Stimulated activated CD4-positive, alpha-beta T cell treated with anti-CD3 and anti-CD28 coated beads, TNF-alpha, amount 100 ng/mL, for 1 hour (primary cell): ENCODE measurements at places on chromosomes 1 and 21.

GRCh38 chr1:176595217-176595616, 132.2 kb downstream of the PAPPA2 start:
- DNase-seq = no peak

GRCh38 chr1:157069601-157070000, 24.1 kb upstream of the ARHGEF11 start:
- no peak for DNase-seq

- DNase-seq = no peak
Observed at GRCh38 chr1:214120951-214121350, 133.2 kb downstream of the PROX1 start.

DNA sequence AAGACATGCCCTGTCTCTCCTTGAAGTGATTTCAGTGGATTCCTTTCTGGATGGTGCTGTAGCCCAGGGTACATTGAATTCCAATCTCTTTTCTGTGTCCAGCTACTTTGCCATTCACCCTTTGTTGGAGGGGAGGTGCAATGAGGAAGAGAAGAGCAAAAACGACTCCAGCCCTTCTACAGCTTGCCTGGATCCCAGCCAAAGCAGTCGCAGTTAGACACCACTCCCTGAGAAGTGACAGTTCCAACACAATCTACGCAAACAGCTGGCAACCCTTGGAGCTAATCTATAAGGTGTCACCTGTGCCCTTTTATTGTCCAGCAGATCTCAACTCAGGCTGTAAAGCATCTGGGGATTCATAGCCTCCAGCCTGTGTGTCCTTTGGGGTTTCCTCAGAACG, 4.6 kb downstream of the CD244 start:
- DNase-seq = no peak

DNA sequence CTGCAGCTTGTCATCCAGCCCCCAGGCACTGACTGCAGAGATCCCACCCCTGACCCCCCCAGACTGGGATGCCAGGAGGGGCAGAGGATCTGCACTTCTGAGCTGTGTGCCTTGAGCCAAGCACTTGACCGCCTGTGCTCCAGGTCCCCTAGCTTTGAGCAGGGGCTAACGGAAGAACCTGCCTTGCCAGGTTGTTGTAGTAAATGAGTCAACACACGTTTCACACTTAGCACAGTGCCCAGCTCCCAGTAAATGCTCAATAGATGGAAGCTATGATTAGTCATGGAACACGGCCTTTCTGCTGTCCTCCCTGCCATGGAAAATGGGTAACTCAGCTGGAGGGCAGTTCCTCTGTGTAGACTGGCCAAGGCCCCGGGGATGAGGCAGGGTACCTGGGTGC, 24.1 kb downstream of the IFFO2 start:
- DNase-seq = no peak

- DNase-seq = no peak
Observed at GRCh38 chr1:19312782-19313635, 883 bp downstream of the SLC66A1 start.

DNA sequence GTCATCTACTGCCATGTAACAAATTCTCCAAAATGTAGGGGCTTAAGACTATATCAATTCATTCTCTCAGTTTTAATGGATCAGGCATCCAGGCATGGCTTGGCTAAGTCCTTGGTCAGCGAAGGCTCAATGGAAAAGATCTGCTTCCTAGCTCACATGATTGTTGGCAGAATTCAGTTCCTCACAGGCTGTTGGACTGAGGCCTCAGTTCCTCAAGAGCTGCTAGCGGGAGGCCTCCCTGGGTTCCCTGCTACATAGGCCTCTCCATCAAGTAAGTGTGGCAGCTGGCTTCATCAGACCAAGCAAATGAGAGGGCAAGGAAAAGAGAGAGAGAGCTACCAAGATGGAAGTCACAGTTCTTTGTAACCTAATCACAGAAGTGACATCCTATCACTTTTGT, 19.6 kb upstream of the EYA3 start:
- DNase-seq = no peak

- DNase-seq = no peak
Observed at GRCh38 chr1:218496561-218496960, 151.4 kb downstream of the TGFB2 start.

GRCh38 chr1:176801514-176802020, 338.6 kb downstream of the PAPPA2 start:
- DNase-seq = no peak

- DNase-seq = no peak
Observed at GRCh38 chr1:170200161-170200560, 54.4 kb downstream of the NTMT2 start.

DNA sequence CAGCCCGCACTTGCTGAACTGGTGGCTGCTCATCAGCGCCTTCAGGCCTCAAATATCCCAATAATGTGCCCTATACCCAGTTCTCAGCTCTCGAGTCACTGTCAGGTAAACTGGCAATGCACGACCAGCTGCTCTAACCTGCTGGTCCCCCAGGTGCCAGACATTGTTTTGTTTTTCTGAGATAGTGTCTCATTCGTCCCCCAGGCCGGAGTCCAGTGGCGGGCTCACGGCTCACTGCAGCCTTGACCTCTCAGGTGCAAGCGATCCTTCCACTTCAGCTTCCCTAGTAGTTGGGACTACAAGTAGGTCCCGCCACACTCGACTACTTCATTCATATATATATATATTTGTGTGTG, 1.0 kb upstream of the NADK start:
- no peak for DNase-seq

DNA sequence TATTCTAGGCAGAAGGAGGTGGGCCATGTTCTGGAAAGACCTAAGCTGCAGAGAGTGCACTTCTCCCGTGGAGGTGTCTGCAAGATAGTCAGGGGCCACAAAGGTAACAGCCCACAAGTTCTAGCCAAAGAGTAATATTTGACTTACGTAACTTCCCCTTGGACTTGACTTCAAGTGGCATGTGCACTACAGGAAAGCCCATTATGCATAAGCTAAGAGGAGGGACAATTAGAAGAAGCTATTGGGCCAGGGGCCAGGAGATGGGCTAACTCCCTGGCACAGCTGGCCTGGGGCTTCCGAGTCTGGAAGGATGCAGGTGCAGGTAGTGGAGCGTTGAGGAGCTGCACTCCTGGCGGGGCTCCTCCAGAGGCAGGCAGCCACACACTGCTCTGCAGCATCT, 58.3 kb downstream of the ERG start:
- no peak for DNase-seq

- DNase-seq = no peak
Observed at GRCh38 chr1:197787623-197788536, 12.6 kb upstream of the DENND1B start.

- DNase-seq = no peak
Observed at GRCh38 chr1:105483436-105483835, 1573.0 kb upstream of the PRMT6 start.

DNA sequence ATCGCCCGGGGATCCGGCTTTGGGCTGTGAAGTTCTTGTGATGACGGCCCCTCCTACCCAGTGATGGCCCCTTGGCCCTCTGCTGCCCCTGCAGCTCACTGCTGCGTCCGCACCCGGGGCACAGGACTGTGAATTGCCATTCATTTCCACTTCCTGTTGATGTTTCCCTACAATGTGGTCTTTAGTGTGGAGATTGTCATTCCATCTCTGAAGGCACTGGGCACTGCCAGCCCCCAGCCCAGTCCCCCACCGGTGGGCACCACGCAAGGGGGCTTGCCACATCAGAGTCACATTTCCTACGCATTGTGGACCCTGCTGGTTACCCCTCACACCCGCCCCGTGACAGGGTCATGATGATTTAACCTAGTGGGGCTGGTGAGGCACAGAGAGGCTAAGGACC, 2.5 kb upstream of the MX2 start:
- no peak for DNase-seq

DNA sequence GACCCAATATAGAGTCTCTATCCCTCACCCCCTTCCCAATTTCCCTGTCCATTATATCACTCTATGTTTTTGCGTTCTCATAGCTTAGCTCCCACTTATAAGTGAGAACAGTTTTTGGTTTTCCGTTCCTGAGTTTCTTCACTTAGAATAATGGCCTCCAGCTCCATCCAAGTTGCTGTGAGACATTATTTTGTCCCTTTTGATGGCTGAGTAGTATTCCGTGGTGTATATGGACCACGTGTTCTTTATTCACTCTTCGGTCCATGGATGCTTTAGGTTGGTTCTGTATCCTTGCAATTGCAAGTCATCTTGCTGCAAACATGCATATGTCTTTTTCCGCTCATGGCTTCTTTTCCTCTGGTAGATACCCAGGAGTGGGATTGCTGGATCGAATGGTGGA, 54.3 kb downstream of the AGPAT3 start:
- no peak for DNase-seq

DNA sequence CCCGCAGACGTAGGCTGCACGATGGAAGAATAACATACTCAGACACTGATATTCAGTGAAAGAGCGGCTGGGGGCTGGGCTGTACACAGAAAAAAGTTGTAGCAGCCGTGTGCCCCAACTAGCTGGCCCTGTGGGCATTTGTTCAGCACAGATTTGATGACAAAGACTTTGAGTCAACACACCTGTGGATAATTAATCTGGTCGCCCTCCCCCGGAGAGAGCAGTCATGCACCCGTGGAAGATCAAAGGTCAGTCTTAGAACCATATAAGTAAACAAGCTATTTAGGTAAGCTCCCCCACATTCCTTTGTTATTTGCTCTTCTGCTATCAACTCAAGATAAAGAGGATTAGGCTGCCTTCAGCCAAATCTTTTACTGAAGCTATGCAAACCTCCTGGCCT, 148.4 kb upstream of the HMCN1 start:
- no peak for DNase-seq

- DNase-seq = no peak
Observed at GRCh38 chr1:26387447-26387846, 14.9 kb upstream of the ZNF683 start.

DNA sequence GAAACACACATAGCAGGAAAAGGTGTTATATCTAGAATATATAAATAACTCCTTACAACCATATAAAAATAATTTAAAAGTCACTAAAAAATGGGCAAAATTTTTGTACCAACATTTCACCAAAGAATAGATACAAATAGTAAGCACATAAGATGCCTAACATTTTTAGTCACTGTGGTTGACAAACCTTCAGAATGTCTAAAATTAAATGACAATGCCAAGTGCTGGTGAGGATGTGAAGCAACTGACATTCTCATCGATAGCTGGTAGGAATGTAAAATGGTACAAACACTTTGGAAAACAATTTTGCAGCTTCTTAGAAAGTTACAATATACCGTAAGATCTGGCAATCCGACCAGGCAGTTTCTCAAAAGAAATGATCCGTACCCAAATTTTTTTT, 14.4 kb upstream of the TOMM20 start:
- no peak for DNase-seq

DNA sequence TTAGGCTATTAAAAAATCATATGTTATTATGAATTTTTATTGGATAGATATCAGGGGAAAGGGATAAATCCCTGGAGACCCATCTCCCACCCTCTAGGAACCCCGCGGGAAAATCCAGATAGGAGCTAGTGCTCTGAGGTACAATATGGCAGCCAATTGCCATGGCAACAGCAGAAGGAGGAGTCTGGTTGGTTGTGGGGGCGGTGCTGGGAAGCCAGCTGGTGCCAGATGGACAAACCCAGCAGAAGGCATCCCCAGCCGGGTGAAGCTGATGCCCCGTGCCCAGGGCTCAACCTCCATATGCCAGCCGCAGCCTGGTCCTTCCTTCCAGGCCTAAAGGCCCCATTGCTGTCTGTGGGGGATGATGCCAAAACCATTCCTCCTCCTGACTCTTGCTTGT, 38.3 kb downstream of the RHBG start:
- no peak for DNase-seq

DNA sequence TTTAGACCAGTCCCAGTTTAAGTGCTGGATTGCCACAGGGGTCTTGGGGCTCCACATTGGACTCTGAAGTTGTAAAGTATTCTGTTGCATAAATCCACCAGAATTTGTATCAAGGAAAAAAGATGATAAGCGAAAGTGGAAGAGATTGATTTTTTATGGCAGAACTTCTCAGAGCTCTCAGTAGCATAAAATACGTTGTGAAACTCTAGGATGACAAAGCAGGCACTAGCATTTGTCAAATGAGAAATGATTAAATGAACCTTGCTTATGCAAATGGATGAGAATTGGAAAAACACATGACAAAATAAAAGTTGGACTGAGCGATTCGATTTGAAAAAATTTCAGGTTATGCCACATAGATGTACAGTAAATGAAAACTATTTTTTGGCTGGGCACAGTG, 253.8 kb upstream of the RAB4A start:
- no peak for DNase-seq

- no peak for DNase-seq
Observed at GRCh38 chr1:36161641-36162531, 5.9 kb downstream of the MAP7D1 start.

GRCh38 chr21:26977746-26978145, 10.9 kb upstream of the ADAMTS5 start:
- DNase-seq = no peak

GRCh38 chr1:109240158-109241152, 8.9 kb upstream of the CELSR2 start:
- DNase-seq = no peak

GRCh38 chr1:97340951-97341350, 579.9 kb downstream of the DPYD start:
- DNase-seq = no peak

- DNase-seq = no peak
Observed at GRCh38 chr1:214233856-214234634, 46.9 kb upstream of the SMYD2 start.

GRCh38 chr1:161044908-161045735, 655 bp downstream of the USF1 start:
- no peak for DNase-seq

GRCh38 chr21:45791562-45792418, 148.3 kb downstream of the PCBP3 start:
- no peak for DNase-seq

GRCh38 chr1:202623075-202623474, 87.2 kb downstream of the SYT2 start:
- DNase-seq = no peak

DNA sequence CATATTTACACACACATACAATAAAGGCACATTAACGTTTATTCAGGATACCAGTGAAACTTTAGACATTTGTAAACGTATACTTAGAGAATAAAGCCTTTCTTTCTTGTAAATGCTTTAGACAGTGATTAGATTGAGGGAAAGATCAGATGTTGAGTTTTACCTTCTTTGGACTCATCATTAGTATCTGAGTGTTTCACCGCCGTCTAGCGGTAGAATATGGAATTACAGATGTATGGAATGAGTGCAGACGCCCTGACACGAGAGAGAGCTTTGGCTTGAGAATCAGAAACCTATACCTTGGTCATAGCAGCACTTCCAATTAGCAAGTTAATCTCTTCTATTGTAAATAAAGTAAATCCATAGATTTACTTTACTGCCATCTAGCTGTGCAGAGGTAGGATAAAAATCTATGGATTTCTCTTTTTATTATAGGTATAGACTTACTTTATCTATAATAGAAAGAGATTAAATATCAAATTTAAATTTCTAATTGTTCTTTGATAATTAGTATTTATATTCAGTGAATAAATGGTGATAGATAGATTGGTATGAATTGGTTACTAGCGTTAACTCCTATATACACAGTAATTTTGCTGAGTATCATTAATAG, 12.6 kb downstream of the FLG2 start:
- no peak for DNase-seq
